Endothelial cell of coronary artery (primary cell): ENCODE measurements at places on chromosomes 7 and 10. TPM values are rescaled to one million over a fixed set of nuclear protein-coding genes. Genes with fewer than 3 reads are reported as not detected.

The ZNF804B gene
- total RNA-seq = under 0.01 TPM in 1 of 2 replicates, not detected in the other

The C7orf57 gene
- 0.09 TPM in 1 of 2 replicates, not detected in the other for total RNA-seq

The TBX20 gene
- total RNA-seq = 1.3 and 3.2 TPM in 2 replicates

The MSMB gene
- total RNA-seq = 0.27 TPM in 1 of 2 replicates, not detected in the other

The LMBR1 gene
- total RNA-seq = 112 and 121 TPM in 2 replicates

The ABCC2 gene
- 0.54 and 1.0 TPM in 2 replicates for total RNA-seq

The GPR15LG gene
- total RNA-seq = not detected in 2 replicates

The ASIC3 gene
- total RNA-seq = not detected in 2 replicates

The NEBL gene
- 3.1 and 4.5 TPM in 2 replicates for total RNA-seq

The AGR3 gene
- total RNA-seq = not detected in 2 replicates

The PRRT4 gene
- total RNA-seq = not detected in 2 replicates

The NUDCD3 gene
- total RNA-seq = 125 and 153 TPM in 2 replicates

The CNPY1 gene
- total RNA-seq = not detected in 2 replicates

The CTBP2 gene
- 87.1 and 120 TPM in 2 replicates for total RNA-seq

The WNT16 gene
- total RNA-seq = not detected in 2 replicates

The PCBD1 gene
- 39.5 and 52.4 TPM in 2 replicates for total RNA-seq

The SLC26A3 gene
- not detected in 2 replicates for total RNA-seq

The NME8 gene
- total RNA-seq = not detected in 2 replicates

The FAM204A gene
- total RNA-seq = 54.7 and 55.0 TPM in 2 replicates
